ENCODE measurements at places on chromosomes 4 and X.

DNA sequence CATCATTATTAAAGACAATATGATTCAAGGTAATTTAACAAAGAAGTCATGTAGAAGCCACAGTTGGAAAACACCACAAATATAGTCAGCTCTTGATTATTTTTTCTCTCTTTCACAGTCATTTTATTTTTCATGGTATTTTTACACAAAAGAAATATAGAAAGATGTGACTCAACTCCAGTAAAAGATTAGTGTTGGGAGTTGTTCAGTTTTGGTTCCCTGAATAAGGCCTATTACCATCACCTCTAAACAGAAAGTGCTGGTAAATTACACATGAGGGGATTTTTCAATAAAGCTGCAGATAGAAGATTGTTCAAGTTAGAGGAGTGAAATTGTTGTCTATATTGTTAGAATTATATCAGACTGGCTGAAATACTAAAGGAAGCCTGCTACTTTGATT, 107.0 kb downstream of the DDIT4L start:
- no peak for DNase-seq

DNA sequence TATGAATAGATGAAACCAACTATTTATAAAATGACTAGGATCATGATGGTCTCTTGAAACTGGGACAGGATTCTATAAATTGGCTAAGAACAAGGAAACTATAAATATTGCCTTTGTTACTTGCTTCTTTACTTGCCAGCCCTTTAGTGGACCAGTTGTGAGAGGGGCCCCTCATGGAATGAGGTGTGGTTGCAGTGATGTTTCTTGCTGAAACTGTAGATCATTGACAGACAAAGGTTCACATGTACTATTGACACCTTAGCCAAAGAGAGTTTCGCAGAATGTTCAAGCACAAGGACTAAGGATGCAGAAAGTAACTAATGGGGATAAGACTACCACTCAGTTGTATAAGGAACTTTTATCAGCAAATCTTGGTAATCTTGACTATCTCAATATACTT, 135.0 kb upstream of the SMIM10 start:
- no peak for DNase-seq

GRCh38 chr4:89136525-89136924, 25.2 kb downstream of the TIGD2 start:
- peak; percentile 32 for DNase-seq

- DNase-seq = no peak
Observed at GRCh38 chrX:69614886-69615285, 1.0 kb upstream of the EDA start.

DNA sequence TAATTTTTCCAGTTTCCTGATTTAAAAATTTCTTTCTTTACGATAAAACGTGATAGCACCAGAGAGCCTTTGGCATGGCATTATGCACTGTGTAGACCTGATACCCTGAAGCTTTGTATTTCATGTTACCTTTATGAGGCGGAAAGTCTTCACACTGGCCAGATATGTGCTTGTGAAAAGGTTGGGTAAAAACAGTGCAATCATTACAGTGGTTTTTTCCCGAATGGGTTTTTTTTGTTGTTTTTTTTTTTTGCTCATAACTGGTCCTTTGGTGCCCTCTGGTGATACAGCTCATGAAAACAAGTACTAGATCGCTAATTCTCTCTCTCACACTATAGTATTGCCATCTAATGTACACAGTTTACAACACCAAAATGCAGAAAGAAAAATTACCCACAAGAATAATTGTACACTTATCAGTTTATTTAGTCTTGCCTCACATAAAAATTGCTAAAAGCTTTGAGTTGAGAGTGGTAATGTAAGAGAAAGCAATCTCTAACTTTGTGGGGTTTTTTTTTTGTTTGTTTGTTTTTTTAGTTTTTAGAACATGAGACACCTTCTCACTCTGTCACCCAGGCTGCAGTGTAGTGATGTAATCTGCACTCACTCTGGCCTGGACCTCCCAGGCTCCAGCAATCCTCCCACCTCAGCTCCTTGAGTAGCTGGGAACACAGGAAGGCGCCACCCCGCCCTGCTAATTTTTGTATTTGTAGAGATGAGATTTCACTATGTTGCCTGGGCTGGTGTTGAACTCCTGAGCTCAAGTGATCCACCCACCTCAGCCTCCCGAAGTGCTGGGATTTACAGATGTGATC, 21.3 kb downstream of the SPCS3 start:
- DNase-seq = peak; percentile 65

DNA sequence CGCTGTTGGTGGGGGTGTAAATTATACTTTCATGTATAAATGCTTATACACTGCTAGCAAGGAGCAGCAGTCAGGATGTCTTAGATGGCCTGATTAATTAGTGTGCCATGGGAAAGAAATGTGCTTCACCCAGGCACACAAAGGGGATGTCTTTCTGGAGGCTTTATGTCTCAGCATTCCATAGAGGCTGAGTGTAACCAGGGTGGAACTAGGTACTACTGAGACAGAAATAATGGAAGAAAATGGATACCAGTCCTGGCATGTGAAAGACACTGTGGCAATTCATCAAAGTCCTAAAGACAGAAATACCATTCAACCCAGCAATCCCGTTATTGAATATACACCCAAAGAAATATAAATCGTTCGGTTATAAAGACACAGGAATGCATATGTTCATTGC, 52.5 kb downstream of the PF4 start:
- DNase-seq = no peak

DNA sequence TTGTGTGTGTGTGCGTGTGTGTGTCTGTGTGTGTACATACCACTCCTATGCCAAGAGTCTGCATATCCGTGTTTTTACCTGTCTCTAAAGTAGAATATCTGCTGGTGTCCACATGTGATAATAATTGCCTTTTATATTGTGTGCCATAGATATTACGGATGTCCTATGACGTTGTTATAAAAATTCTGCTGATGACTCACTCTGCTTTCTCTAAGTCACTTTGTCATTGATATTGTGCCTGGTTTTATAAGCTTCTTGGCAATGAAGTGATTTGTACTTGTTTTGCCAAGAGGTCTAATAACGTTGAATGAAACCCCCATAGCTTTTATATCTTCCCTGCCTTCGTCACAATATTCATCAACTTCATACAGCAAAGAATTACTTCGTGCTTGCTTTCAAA, 102.6 kb upstream of the C1GALT1C1 start:
- no peak for DNase-seq

- DNase-seq = no peak
Observed at GRCh38 chr4:3822230-3822947, 56.2 kb downstream of the ADRA2C start.

GRCh38 chr4:91924625-91925024, 379.1 kb upstream of the GRID2 start:
- no peak for DNase-seq

DNA sequence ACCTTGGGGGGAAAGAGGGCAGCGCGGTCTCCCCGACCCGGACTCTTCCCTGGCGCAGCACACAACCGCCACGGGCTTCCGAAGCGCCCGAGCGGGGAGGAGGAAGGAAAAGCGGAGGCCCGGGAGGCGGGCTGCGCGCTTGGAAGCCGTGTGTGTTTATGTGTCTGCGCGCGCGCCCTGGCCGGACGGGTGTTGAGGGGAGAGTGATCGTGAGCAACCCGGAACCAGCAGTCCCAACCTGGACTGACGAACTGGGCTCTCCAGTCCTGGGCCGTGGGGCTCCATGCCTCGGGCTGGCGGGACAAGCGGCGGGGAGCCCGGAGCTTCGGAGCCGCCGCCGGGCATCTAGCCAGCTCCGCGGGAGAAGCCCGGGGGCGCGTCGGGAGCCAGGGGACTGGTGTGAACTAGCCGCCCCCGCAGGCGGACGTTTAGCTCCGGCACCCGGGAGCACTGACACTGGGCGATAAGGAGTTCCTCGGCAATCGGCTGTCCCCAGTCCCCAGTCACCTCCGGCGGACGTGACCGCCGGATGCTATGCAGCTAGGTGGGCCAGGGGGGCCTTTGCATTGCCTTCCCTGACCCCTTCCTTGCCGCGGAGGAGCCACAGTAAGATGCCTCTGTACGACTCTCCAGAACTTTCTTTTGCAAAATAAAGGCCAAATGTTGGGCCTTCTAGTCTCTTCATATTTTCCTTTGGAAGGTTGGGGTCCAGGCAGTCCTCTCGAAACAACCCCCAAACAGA, 74.8 kb upstream of the BCOR start:
- peak; percentile 51 for DNase-seq

DNA sequence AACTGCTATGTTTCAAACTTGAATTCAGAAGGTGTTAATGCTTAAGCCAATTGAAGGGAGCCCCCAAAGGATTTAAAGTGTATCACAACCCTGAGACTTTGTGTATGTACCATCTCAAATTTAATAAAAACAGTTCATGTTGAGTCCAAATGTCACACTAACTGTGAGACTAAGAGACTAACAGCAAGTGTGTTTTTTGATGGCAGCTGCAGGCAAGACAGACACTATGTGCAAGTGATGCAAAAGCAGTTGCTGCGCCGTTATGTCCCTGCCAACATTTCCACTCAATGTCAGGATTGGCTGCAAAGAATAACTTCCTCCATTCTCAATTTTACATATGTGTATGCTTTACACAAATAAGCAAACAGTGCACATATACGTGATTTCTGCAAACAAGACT, 594.6 kb downstream of the IL15 start:
- no peak for DNase-seq

DNA sequence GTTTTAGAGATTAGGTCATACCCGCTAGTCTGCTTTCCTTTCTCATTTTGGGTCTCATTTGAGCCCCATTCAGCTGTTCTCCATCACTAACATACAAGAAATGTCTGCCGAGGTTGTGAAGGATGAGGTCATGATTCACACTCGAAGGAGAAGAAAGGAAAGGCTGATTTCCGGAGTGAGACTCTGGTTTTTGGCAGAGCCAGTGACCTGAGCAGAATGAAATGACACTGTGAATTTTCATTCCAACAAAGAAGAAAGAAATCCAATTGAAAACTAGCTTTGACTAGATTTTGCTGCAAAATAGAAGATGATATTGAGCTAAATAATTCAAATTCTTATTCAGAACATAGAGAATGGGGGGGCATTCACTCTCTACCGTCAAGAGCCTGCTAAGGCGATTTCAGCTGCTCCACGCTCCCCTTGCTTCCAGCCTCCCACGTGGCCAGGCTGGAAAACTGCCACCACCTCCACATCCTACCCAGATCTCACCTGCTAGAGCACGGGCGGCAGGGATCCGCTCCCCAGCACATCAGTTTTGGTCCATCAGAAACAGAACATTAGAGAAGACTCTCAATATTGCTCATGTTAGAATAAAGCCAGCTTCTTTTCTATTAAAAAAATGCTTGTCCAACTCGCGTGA, 39.0 kb downstream of the F11 start:
- peak; percentile 12 for DNase-seq

DNA sequence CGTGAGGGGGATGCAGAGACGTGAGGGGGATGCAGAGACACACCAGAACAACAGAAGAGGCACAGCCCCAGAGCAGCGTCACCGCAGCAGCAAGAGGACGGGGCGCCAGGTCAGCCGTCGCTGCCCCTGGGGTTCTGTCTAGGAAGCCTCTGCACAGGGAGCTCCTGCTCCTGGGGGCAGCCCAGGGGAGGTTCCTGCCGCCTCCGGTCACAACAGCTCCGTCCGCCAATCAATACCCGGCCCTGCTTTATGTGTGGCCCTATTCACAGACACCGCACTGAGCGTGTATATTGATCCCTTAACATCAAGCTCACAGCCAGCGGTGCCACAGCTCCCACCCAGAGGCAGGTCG, 69.6 kb downstream of the FAM53A start:
- no peak for DNase-seq

GRCh38 chrX:139766545-139766983, 58.6 kb upstream of the MCF2 start:
- no peak for DNase-seq

DNA sequence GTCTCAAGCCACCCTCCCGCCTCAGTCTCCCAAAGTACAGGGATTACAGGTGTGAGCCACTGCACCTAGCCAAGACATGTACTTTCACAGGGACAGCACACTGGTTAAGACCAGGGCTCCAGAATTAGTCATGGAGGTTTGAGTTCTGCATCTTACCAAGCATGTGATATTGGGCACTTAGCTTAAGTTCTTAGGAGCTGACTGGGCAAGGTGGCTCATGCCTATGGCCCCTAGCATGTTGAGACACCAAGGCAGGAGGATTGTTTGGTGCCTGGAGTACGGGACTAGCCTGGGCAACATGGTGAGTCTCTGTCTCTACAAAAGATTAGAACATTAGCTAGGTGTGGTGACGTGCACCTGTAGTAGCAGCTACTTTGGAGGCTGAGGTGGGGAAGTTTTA, 2.6 kb upstream of the TMEM192 start:
- DNase-seq = no peak

DNA sequence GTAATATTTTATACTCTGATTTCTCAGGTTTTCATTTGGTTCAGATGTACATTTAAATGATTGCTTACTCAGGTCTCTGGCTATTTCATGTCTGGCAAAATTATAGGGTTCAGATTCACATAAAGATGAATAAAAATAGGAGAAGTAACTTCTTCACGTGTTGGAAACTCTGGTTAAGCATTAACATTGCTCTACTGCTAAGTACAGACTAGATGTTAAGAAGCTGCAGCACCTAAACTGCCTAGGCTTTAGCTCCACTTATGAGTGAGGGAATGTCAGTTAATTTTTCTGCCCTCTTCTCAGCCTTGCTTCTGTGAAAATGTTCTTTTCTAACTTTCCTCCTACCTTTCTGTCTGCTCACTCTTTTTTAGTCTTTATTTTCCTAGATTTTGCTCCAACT, 361.2 kb downstream of the ARAP2 start:
- no peak for DNase-seq

- peak; percentile 56 for DNase-seq
Observed at GRCh38 chrX:104112326-104112951, at the start of gene ZCCHC18. Gene ZCCHC18, plus strand, starts transcription at chrX:104112523. Its CDS starts 1,589 bp downstream, at chrX:104114112.

- peak; percentile 12 for DNase-seq
Observed at GRCh38 chrX:129077424-129078170, 445.7 kb downstream of the SMARCA1 start.

DNA sequence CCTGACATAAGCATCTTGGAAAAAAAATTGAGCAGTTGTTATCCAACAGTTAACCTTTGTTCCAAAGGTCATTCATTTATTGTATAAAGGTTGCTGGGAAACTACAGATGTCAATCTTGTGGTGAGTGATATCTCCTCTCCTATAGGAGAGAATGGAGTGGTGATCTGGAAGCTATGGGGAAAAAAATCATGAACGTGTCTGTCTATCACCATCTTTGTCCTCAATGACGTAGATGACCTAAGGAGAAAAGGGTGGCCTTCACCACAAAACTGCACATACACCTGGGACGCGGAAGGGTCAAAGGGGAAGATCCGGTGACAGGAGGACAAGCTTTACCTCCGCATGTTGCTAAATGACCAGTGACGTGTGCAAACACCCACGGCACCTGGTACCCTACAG, 27.3 kb downstream of the ASB5 start:
- DNase-seq = no peak

GRCh38 chr4:175805846-175806245, 6.2 kb downstream of the GPM6A start:
- no peak for DNase-seq

Data from fibroblast of skin of right biceps (primary cell).